ENCODE measurements at places on chromosomes 5 and 9.

DNA sequence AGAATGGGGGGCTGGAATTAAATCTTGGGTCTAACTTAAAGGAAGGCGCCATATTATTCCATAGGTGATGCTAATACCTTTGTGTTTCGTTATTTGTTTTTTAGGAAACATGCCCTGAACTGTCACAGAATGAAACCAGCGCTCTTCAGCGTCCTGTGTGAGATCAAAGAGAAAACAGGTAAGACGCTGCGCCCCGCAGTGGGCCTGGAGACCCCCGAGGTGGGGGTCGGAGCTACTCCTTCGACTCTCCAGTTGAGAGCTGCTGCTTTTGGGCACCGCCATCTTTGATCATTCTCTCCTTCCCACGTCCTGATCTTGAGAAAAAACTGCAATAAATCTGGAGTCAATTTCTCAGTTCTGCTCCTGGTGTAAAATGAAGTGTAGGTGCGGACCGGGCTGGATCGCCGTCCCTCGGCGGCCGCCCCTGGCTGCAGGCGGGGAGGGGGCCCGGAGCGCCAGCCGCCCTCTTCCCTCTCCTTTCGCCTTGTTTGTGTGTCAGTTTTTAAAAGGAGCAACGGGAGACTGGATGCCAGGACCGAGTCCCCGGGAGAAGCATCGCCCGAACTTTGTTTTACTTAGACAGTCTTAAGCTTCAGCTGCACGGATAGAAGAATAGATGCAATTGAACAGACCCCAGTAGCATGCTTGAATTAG, 1.4 kb downstream of the PBX3 start:
- no peak for DNase-seq

DNA sequence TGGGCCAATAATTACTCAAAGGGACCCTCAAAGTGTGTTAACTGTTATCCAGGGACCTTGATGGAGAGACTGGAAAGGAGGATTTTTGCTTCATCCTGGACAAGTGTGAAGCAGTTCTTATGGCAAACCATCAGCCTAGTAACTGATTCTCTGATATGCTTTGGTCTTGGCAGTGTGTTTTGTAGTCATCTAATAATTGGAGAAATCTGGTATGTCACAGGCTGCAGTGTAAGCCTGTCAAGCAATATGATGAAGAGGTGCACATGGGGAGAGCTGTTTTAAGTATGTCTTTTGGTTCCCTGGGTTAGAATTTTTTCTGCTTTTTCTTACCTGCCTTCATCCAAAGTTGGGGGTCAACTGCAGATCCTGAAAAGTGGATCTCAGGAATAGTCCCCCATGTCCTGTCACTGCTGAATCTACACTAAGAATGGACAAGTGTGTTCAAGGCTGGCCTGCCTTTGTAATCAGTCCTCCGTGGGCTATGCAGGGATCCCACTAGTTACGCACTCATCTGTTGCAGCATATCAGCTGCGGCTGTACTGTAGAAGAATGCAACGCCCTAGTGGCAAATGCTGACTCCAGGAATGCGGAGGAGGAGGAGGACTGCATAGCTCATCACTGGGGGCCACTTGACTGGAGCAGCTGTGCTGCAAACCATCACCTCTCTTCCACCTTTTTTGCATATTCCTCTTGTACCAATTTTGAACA, 1.9 kb downstream of the SPTAN1 start:
- peak; percentile 58 for DNase-seq

DNA sequence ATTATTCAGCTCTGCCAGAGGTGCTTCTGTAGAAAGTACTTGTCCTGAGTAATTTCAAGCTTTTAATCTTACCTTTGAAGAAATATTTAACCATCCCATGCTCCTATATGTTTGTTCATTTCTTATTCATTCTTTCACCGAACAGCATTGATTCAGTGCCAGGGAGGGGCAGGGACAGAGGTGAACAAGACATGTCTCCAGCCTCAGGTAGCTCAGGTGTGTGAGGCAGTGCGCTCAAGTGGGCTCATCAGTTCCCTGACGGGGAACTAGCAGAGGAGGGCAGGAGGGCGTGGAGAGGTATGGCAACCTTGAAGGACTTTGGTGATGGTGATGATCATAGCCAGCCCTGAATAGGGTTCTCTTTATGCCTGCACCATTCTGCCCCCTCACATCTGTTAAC, 25.9 kb downstream of the ERGIC1 start:
- no peak for DNase-seq

GRCh38 chr5:39998518-39998917, 573.7 kb upstream of the DAB2 start:
- no peak for DNase-seq

- no peak for DNase-seq
Observed at GRCh38 chr5:72346398-72346797, 26.2 kb downstream of the PTCD2 start.

DNA sequence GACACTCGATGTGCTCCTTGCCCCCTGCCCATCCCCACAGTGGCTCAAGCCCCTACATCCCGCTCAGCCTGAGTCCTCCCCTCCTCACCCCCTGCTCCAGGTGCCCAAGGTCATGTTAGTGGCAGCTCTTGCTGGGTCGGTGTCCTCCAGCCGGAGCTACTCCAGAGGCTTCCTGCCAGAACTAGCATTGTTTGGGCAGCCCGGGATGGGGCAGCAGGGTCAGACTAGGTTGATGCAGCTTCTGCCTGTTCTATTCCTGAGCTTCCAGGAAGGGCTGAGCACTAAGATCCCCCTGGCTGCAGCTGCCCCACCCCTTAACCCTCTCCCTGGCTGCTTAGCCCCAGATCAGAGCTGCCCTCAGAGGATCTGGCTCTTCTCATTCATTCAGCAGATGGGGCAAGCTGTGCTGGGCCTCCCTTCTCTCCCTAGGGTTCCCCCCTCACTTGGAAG, 671 bp downstream of the RGS14 start:
- DNase-seq: no peak

- no peak for DNase-seq
Observed at GRCh38 chr5:155147222-155147621, 133.7 kb downstream of the KIF4B start.

GRCh38 chr5:89842531-89842930, 567.0 kb downstream of the CETN3 start:
- DNase-seq: no peak

GRCh38 chr5:160183075-160183474, 46.2 kb upstream of the FABP6 start:
- no peak for DNase-seq

GRCh38 chr5:35230038-35230611, at the start of gene PRLR:
TSS of gene PRLR (minus strand) at chr5:35230487. CDS start at chr5:35089620, 140,867 bp downstream.
- DNase-seq: no peak

DNA sequence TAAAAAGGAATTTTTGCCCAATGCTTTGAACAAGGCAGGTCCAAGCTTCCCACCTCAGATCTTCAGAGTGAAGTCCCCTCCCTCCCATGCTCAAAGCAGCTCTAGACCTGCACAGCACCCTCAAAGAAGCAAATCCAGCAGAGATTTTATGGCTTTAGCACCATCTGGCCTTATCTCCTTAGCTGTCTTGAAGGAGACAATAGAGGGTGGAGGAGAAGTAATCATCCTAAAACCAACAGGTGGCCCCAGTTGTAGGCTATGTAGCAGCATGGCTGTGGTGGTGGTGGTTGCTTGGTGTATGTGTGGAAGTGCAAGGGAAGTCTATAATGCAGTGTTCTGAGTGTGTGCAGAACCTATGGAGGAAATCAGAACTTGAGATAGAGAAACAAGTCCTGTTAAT, 140.1 kb downstream of the GRIA1 start:
- DNase-seq: no peak

DNA sequence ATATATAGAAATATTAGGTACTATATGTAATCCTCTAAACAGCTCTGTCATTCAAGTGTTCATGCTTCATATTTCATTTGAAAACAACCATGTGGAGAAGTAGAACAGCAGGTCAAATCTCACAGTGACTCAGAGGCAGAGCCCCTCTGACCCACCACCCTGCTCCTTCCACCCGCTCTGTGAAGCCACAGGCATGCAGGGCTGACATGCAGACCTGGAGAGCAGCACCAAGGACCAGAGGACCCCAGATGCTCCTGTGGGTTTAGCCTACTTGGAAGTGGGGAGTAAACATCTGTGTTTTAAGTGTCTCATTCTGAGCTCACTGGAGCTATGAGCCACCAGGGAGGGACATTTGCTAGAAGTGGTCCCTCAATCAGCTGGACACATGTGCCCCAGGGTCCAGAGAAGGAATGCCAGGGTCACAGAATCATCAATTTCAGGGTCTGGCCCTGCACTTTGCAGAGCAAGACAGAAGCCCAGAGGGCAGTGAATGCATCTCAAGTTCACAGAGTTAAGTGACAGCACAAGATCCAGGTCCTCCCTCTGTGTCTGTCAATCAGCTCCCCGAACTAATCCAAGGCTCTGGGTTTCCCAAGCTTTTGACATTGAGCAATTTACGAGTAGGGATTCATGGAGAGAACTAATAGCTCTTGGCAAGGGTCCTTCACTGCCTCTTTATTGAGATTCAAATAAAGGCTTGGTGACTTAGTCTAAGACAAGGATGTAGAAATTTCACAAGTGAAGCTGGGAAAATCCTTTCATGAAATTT, 441.1 kb downstream of the SEMA5A start:
- no peak for DNase-seq

DNA sequence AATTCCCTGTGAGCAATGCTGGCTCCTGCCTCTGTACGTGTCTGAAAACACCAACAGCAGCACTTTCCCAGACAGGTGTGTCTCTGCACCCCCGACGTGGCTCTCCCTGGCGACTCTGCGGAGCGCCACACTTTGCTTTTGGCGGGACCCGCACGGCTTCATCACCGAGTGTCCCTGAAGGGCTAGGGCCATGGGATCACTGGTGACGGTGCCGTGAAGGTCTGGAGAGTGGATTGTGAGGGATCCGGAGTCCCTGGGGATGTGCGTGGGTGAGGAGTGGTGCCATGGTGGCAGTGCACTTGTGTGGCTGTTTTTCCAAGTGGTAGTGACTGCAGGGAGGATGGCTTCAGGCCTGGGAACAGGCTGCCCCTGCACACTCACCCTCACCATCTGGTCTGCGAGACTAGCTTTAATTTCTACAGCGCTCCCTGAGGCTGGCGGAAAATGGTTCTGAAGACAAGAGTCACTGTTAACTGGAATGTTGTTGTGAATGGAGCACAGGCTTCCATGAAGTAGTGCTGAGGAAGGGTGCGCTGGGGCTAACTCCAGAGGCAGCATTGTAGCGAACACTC, 3.2 kb downstream of the NKD2 start:
- no peak for DNase-seq

DNA sequence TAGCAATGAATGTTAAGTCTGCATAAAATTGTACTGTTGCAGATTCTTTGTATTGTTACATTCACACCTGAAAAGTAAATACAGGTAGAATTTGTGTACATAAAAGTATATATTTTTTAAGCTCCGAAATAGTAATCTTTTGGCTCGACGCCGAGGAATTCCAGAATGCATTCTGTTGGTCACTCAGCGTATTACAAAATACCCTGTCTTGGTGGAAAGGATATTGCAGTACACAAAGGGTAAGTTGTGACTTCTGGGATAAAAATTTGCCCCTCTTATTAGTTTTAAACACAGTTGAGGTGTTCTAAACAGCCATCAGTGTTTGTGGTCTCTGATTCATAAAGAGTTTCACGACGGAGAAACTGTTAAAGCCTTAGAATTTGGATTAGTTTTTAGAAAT, 257.6 kb downstream of the ARHGEF28 start:
- DNase-seq: no peak

DNA sequence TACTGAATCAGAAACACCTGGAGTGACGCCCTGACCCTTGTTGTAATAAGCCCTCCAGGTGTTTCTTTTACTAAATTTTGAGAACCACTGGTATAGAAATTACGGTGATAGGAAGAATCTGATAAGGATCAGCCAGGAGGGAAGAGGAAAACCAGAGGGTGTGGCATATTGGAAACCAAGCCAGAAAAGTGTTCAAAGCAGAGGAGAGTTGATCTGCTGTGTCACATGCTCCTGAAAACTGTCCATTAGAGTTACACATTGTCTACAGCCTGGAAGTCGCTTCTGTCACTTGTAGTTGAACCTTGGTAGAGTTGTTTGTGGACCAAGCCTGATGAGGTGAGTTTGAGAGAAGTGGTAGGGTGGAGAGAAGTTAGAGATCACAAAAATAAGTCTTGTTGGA, 497.4 kb downstream of the ENC1 start:
- no peak for DNase-seq
